ENCODE measurements at places on chromosomes 5 and 9. TPM values are rescaled to one million over a fixed set of nuclear protein-coding genes. Genes with fewer than 3 reads are reported as not detected.

The PCDHGA3 gene
- 7.4 TPM for total RNA-seq

DNA sequence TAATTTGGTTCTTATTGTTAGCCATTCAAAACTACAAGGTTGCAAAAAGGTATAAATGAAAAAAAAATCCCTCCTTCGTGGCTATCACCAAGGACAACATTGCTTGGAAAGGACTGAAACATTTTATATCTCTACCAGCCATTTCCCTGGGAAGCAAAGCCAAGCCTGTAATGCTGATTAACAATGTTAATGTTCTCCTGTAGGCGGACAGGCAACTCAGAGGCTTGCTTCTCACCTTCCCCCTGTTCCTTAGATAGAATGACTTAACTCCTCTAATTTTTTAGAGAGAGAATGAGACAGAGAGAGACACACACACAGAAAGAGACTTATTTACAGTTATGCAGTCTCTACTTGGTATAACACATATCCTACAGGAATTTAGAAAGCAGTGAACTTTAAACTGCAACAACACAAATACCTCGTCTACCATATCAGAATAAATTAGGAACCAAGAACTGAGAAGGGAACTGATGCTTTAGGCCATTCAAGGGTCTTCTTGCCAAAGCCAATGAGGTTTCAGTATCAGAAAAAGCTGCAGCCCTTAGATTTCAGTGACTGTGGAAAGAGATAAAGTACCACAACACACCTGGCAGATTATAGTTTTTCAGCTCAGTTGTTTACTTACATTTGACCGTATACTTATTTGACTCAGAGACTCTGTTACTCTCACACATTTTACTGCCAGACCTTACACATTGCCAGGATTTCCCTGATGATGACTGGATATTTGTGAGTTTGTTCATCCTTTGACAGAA lies 20.9 kb upstream of the MAN2A1 start:
- DNase-seq, result no peak

DNA sequence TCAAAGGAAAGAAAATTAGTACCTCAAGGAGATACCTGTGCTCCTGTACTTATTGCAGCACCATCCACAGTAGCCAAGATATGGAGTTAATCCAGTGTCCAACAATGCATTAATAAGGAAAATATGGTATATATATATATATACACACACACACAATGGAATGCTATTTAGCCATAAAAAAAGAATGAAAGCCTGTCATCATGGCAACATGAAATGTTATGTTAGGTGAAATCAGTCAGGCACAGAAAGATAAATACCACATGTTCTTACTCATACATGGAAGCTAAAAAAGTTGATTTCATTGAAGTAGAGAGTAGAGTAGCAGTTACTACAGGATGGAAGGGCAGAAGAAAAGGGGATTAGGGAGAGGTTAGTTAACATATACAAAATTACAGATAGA lies 601.5 kb downstream of the ANXA1 start:
- no peak for DNase-seq

- no peak for DNase-seq
Measured at GRCh38 chr9:72188232-72188631, 39.0 kb downstream of the GDA start.

- DNase-seq, result no peak
Measured at GRCh38 chr5:59609501-59610265, 283.8 kb downstream of the PDE4D start.

DNA sequence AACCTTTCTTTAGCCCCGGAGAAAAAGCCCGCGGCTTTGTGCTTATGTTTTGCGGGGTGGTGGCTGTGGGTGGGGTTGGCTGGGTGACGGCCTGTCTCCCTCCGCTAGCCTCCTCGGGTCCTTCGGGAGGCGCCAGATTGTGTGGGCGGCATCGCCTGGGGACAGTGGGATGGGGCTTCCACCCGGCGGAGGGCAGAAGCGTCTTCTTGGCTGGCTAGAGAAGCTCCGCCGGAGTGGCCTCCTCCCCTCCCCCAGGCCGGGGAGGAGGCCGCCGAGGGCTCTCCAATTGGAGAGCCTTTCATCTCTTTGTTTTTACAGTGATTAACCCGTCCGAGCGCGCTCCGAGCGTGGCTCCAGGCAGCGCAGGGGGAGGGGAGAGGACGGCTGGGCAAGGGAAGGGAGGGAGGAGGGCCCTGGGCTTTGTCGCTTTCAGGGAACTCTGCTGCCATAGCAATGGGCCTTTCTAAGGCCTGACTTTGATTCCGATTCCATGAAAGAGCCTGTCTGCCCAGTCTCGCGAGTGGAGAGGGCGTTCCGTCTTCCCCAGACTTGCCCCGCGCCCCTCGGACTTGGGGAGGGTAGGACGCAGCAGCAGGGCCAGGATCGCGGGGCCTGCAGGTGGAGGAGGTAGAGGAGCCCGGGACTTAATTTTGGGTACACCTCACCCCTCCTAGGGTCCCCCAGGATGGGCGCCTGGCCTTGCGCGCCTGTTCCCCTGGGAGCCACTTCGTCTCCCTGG lies 36.7 kb upstream of the TIFAB start:
- peak; percentile 66 for DNase-seq

The FBXL17 gene
- total RNA-seq, result 36.3 TPM

DNA sequence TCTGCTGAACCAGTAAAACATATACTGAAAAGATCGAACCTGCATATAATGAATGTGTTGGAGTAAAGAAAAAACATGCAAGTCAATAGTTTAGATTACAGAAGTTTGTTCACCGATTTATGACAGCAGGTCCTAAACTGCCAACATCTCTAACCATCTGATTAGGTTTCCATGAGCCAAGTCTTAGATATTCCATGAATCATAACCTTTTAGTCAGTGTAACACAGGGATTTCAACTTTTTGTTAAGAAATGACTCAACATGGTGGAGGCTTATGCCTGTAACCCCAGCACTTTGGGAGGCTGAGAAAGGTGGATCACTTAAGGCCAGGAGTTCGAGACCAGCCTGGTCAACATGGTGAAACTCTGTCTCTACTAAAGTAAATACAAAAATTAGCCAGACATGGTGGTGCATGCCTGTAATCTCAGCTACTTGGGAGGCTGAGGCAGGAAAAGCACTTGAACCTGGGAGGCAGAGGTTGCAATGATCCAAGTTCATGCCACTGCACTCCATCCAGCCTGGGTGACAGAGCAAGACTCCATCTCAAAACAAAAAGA lies 38.7 kb downstream of the APC start:
- no peak for DNase-seq

DNA sequence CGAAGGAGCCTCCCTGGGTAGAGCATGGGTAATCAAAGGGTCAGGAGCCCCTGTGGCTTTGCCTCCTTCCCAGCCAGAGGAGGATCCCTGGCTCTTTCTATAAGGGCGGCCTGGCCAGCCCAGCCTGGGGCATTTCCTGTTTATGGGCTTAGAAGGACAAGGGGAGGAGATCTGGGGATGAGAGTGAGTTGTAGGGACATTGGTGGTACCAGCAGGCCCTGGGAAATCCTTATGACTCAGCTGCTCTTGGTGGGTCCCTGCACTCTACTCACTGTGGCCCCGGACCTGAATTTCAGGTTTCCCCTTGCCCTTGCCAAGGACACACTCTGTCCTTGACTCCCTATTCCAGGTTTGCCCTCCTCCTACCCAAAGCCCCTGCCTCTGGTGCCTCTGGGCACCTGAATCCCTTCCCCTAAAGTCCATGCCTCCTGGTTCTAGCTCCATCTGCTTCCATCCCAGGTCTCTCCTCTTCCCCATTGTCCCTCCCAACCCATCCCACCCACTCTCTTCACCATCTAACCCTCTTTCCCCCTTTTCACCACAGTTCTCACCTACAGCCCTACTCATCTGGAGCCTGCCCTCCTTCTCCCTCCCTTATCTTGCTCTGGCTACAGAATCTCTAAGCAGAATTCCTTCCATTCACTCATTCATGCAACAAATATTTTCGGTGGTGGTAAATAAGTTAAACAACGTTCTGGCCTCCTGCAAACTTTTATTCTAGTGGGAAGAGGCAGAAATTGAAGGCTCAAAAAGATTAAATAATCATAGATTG lies 34.9 kb downstream of the PCDH1 start:
- DNase-seq, result no peak

DNA sequence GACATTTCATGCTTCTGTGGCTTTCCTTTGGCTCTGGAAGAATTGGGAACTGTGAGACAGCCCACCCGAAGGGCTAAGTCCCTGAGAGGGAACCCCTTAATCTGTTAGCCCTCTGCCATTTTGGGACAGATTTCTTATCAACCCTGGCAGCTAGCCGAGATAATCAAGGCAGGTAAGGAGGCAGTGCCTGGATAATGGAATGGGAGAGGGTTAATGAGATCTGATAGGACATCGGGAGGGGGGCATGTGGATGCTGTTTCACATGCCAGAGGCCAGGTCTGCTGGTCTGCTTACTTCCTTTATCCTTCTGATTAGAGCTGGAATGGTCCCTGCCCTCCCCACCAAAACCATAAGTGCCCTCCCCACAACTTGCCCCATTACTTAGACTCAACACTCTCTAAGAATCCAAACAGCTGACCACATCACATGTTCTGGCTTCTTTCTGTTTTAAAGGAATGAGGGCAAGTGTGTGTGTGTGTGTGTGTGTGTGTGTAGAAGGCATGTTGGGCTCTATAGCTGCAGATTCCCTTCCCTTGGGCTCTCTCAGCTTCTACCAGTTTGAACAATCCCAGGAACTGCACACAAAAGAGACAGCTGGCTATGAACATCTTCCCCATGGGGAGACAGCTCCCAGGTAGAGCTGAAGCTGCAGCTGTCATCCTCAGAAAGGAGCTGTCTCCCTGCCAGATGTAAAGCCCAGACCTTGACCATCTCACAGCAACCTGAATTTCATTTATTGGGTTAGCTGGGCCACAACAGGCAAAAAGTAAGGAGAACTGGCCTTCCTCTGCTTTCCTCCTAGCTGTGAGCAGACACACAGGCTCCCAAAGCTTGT lies 221.3 kb downstream of the PIK3R1 start:
- no peak for DNase-seq

The MYMK gene
- not detected for total RNA-seq

DNA sequence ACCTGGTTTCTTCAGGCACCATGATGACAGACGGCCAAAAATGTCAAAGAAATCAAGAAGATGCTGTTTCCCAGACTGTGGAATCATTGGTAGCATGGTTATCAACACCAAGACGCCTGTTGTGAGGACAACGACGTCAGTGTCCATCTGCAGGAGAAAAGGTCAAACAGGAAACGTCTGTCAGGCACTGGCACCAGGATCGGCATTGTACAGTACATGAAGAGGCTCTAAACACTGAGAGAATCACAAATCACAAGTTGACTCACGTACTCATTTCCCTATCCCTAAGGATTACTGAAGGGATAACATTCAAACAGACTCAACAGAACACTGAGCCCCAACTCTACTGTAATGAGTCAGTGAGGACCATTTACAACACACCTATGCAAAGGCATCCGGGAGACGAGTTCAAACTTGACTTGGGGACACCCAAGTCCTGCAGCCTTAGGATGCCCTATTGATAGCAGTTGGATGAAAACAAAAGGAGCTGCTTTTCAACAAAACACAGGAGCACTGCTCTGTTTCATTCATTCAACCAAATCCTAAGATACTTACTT lies 21.0 kb downstream of the TSC1 start:
- DNase-seq, result no peak

DNA sequence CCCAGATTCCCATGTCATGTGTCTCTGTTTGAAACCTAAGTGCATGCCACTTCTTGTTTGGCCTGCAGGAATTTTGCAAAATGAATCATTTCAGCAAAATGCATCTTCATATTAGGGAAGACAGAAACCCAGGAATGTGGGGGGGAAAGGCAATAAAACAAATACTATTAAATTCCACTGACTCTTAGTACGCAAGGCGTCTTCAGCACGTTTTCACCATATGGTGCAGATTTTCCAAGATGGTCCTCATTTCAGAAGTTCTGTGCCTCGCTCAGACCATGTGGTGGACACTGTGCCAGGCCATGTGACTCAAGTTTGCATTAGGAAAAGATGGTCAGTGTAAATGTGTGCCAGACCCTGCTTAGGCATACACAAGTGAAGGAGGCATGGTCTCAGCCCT lies 184.0 kb downstream of the ACTL7B start:
- no peak for DNase-seq

The ACTBL2 gene
- not detected for total RNA-seq
